Ureter (tissue), 1 donor: ENCODE measurements at places on chromosomes 5 and 9. TPM values are rescaled to one million over a fixed set of nuclear protein-coding genes. Genes with fewer than 3 reads are reported as not detected.

SLC25A51 gene
- total RNA-seq: 22.1 TPM

DBN1 gene
- 41.5 TPM for total RNA-seq

MYMK gene
- total RNA-seq: not detected

MEF2C gene
- 57.7 TPM for total RNA-seq

CAMK2A gene
- total RNA-seq: 1.4 TPM

IER5L gene
- total RNA-seq: 16.0 TPM

CAVIN4 gene
- 0.52 TPM for total RNA-seq

CXCL14 gene
- total RNA-seq: 2.3 TPM

FBP1 gene
- total RNA-seq: 231 TPM

PCDHB9 gene
- total RNA-seq: 1.9 TPM

NEUROG1 gene
- total RNA-seq: not detected

PAX5 gene
- not detected for total RNA-seq

SPAAR gene
- total RNA-seq: 1.9 TPM

RASGRF2 gene
- 11.7 TPM for total RNA-seq

NME5 gene
- 11.1 TPM for total RNA-seq

ENC1 gene
- 48.5 TPM for total RNA-seq

POU5F2 gene
- total RNA-seq: 4.9 TPM

SCGB3A2 gene
- total RNA-seq: not detected

KCNIP1 gene
- total RNA-seq: not detected

TCOF1 gene
- total RNA-seq: 39.3 TPM

SHOC1 gene
- total RNA-seq: 0.16 TPM

MUSK gene
- not detected for total RNA-seq

SLC6A7 gene
- total RNA-seq: 0.10 TPM

IL17B gene
- total RNA-seq: not detected

LTC4S gene
- 13.7 TPM for total RNA-seq
